Hematopoietic multipotent progenitor cell treated with erythropoietin and hydrocortisone succinate and interleukin-3 and kit ligand, for 8 days (in vitro differentiated cells): ENCODE measurements at places on chromosomes 5 and 9.

DNA sequence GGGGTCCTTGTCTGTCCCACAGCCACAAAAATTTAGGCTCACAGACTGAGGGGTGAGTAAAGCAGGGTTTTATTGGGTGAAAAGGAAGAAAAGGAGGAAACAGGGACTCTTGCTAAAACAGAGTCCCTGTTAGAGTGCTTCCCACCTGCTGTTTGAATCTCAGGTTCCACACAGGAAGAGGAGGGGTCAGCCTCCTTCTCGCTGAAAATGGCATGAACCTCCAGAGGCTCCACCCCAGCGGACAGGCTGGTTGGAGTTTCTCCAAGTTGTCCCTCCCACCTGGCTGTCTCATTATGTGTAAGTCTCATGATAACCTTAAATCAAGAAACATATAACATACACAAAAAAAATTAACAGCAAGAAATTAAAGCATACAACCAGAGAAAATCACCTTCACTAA, 28.3 kb upstream of the UHRF2 start:
- DNase-seq: no peak

DNA sequence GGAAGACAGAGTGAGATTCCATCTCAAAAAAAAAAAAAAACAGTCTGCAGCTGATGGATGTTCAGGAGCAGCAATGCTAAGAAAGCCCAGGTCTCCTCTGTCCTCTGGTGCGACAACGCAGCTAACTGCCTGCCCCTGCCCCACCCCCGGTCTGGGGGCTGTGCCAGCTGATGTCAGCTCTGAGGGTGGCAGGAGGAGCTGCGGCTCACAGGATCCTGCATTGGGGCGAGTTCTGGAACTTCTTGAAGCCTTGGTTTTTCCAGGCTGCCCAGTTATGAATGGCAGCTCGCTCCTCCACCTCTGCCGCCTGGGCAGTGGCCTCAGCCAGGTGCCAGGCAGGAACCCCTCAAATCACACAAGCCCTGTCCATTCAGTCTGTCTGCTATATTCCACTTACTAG, 113.5 kb downstream of the ROR2 start:
- DNase-seq: no peak

DNA sequence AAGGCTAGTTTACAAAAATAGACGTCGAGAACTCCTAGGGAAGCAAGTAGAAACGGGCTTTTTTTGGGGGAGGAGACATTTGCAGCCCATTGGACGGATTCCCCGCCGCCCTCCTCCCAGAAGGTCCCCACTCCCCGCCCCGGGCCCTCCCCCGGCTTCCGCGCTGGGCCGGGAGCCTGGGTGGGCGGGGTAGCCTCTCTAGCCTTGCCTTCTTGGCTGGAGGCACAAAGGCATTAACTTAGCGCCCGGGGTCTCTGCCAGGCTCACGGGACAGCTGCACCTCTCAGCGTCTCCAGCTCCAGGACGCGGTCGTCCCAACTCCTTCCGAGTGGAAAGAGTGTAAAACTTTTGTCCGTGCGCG, at the start of gene DMRTA1:
Gene DMRTA1, plus strand, starts transcription at position 236 of the 361 bp plus-strand sequence. CDS start 242 bp downstream, outside the sequence.
- DNase-seq: peak; percentile 2

DNA sequence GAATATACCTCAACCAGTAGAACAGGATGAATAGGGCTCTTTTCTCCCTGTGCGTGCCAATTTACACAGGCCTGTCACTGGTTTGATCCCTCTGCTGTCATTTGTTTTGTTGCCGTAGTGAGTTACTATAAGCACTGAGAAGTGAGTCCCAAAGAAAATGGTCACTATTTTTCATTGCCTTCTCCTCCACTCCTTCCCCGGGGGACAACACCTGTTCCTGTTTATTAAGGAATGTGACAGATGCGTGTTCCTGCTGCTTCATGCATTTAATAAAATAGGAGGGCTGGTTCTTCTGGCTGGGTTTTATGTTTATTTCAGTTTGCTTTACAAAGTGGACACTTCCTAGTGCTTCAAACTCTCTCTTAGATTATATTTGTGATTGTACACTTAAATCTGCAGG, 6.4 kb downstream of the THBS4 start:
- DNase-seq: no peak

- DNase-seq: peak; percentile 37
Measured at GRCh38 chr5:1380011-1380817, 35.3 kb upstream of the CLPTM1L start.

DNA sequence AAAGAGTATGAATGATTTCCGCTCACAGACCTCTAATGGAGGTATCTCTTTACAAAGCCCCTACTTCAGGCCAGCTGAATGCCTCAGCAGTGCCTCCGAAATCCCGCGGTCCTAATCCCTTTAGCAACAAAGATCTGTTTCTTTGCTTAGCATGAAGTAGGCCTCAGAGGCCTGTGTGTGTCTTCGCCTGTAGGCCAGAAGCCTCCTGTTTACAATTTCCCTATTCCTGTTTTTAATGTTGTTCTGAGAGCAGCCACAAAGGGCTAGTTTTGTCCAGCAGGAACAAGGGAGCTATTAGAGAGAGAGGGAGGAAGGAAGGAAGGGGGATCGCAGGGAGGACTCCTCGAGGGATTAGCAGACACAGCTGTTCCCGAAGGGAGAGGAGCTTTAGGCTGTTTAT, 166.4 kb upstream of the SPRY4 start:
- no peak for DNase-seq
